WERI-Rb-1 (cell line): ENCODE measurements at places on chromosomes 2 and 18.

DNA sequence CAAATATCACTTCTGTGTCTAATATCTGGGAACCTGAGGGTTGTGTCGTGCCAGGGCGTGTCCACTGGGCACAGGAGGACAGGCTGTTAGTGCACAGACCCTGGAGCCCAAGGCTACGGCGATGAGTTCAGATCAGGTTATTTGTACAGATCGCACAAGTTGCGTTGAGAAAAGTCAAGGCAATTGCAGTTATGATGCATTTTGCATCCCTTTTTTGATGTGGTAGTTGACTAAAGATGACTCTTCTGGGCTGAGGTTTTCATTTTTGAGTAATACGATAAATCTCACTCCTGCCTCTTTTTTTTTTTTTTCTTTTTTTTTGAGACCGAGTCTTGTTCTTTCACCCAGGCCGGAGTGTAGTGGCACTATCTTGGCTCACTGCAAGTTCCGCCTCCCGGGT is 7.2 kb downstream of the RBFA start:
- no peak for DNase-seq

DNA sequence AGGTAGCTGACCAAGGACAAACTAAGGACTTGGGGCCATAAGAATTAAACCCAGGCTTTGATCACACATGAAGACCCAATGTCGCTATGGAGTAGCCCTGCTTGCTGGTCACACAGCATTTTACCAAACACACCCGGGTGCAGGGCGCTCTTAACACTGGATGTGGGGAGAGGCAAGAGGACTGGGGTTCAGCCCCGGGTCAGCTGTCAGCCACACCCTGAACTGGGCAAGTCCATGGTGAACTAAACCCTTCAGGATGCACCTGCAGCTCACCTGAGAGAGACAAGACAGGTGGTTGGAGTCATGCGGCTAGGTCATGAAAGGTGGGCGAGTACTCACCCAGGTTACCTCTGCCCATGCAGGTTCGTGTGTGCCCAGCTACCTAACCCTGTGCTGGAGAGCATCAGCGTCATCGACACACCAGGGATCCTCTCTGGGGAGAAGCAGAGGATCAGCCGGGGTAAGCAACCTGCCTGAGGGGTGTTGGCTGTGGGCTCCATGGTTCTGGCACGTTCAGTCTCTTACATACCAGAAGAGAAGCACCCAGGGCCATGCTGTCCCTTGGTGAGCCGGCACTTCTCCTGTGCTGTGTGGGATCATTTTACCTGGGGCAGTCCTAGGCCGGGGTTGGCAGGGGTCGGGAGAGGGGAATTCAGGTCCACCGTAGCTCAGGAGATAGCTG is 15.2 kb downstream of the EHD3 start:
- no peak for DNase-seq

GRCh38 chr2:191499874-191500565 is 177.9 kb upstream of the NABP1 start:
- no peak for DNase-seq

- DNase-seq: no peak
These were observed 267.1 kb downstream of the PRKCE start for GRCh38 chr2:45918463-45919159.

DNA sequence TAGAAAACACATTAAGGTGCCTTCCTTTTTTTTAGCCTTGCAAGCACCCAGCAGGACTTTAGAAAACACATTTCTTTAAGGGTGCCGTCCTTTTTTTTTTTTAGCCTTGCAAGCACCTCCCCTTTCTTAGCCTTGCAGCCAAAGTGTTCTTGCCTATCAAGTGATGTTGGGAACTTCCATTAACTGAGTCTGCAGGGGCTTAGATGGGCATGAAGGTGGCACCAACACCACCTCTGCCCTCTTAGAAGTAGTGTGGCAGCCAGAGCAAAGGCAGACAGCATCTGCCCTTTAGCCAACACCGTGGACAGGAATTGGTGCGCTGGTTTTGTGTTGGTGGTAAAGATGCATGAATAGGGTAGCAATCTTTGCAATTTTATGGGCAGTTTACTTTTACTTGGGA is 211.6 kb upstream of the SP5 start:
- DNase-seq: no peak

DNA sequence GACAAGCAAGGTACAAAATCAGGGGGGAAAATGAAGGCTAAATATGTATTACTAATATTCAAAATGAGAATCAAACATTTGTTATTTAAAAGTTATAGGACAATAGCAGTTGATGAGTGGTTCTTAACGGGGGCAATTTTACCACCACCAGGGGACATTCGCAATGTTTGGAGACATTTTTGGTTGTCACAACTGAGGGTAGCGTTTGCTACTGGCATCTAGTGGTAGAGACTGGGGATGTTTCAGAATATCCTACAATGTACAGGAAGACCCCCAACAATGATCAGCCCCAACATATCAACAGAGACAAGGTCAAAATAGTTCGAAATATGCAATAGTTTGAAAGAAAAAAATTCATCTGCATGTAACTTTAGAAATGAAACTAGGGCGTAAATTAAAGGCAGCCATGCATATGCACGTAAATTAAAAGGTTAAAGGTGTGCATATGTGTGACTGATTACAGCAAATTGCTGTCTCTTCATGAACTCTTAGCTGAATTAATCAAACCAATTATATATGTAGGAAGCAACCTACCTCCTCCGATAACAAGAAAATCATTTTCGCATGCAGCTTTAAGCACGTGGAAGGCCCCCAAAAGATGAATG is 61.2 kb upstream of the CUL3 start:
- DNase-seq: peak; percentile 27

DNA sequence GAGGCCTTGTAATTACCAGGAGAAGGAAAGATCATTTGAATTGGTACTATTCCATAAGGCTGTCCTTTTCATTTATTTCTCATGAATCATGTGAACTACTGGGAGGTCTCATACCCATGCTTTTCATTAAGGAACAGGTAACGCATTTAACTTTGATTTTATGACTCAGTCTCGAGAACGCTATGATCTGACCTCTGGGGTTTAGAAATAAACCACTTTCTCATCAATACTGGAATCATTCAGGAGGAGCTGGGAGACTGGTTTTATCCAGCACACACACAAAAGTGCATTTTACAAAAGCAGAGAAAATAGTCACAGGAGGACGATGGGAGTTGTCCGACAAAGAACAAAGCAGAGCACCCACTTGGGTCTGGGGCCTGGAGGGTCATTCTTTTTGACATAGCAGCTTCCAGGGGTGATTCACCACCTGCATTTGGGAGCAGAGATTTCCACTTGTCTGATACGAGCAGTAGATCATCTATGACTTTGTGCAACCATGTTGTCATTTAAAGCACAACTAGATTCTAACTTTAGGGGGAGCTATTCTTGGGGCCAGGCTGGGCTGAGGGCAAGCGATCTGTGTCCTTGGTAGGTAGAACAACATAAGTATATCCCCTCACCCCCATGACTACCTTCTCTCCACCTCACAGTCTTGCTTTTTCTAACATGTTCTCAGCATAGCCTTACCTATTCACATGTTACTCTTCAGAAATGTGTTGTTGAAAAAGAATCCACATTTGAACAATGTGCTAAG is 95.9 kb upstream of the SCG2 start:
- no peak for DNase-seq

GRCh38 chr18:68800075-68800474 is 2.2 kb downstream of the CCDC102B start:
- DNase-seq: no peak

- peak; percentile 69 for DNase-seq
These were observed 688 bp downstream of the CDH20 start for GRCh38 chr18:61333746-61334490.

GRCh38 chr2:85400541-85401463 is 9.4 kb downstream of the CAPG start:
- DNase-seq: no peak

- no peak for DNase-seq
These were observed 131.2 kb upstream of the TTC27 start for GRCh38 chr2:32496662-32497061.

- DNase-seq: no peak
These were observed 96.2 kb upstream of the EPAS1 start for GRCh38 chr2:46200861-46201605.

- DNase-seq: no peak
These were observed 12.4 kb downstream of the IL37 start for GRCh38 chr2:112923237-112923966.

GRCh38 chr2:66555501-66556324 is 120.8 kb downstream of the MEIS1 start:
- no peak for DNase-seq

DNA sequence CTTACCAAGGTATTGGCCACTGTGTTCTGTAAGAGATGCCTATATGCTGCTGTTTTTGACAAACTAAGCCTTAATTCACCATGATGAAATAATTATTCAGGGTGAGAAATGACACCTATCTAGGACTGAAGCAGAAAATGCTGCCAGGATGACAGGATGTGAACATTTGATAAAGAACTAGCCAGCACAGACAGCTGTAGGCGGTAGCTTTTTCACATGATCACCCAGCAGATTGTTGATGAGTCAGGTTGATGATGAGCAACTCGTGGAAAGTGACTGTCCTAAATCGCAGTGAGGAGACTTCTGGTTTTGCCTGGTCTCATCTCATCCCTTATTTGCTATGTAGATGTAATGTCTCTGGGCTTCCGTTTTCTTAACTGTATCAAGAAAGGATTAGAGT is 144.1 kb downstream of the PRPF40A start:
- DNase-seq: no peak

GRCh38 chr2:23350792-23351355 is 34.1 kb upstream of the KLHL29 start:
- DNase-seq: no peak

- no peak for DNase-seq
These were observed 2.4 kb downstream of the CASP8 start for GRCh38 chr2:201262718-201263117.

- no peak for DNase-seq
These were observed 186.3 kb downstream of the EN1 start for GRCh38 chr2:118661179-118661578.

DNA sequence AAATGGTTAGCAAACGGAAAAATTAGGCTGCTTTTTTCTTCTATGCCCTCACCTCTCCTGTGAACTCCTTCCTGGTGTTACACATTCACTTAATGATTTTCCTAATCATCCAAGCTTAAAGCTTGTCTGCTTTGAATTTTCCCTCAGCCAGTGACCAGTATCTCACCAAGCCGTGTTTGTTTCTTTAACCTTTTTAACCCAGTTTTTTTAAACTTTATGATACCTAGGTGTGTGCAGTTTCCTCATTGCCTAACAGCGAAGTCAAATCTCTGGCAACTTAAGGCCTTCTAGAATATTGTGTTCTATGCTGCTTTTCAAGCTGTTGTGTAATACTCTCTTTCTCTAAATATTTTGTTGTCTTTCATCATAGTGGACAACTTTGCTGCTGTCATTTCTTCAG is 113.0 kb downstream of the PIK3C3 start:
- DNase-seq: no peak

DNA sequence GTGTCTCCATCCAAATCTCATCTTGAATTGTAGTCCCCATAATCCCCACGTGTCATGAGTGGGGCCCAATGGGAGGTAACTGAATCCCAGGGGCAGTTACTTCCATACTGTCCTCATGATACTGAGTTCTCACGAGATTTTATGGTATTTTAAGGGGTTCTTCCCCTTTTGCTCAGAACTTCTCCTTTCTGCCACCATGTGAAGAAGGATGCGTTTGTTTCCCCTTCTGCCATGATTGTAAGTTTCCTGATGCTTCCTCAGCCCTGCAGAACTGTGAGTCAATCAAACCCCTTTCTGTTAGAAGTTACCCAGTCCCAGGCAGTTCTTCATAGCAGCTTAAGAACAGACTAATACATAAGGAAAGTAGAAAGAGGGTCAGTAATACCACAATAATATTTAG is 480.4 kb downstream of the KCNJ3 start:
- DNase-seq: no peak

- DNase-seq: no peak
These were observed 332.3 kb upstream of the HS6ST1 start for GRCh38 chr2:128651000-128651399.

GRCh38 chr2:46461709-46462171 is 17.6 kb upstream of the TMEM247 start:
- no peak for DNase-seq

GRCh38 chr2:204796581-204796980 is 251.3 kb downstream of the PARD3B start:
- DNase-seq: no peak

- DNase-seq: no peak
These were observed 12.1 kb upstream of the HMSD start for GRCh38 chr18:63936932-63937393.

GRCh38 chr18:12774982-12775381 is 72.1 kb downstream of the PSMG2 start:
- DNase-seq: no peak

GRCh38 chr2:106068451-106068850 is 125.7 kb downstream of the UXS1 start:
- DNase-seq: no peak

DNA sequence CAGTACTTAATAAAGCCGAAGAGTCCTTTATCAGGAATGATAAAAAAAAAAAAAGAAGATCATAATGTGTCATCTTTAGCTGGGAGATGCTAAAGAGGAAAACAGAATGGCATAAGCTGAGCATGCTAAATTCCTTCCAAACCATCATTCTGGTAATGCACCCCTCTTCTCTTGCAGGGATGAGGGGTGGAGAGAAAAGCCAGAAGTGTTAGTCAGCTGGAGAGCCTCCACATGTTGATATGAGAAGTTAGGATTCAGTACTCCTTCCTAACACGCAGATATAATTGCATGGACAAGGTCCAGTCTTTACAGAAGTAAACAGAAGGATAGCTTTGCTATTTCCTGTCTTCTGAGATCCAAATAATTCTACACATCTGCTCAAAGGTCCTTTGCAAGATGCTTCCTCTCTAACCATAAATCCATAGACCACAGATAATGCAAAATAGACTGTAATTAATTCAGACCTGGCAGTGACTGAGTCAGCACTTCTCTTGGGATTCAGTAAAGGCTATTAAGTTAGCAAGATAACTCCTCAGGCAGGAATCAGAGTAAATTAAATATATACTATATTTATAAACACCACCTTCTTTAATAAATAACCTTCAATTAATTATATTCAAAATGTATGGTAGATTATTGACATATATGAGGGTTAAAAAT is 930.0 kb upstream of the KLHL29 start:
- DNase-seq: no peak

- DNase-seq: no peak
These were observed 378.2 kb downstream of the STK39 start for GRCh38 chr2:167869200-167869599.

GRCh38 chr2:172278667-172279066 is 148.7 kb upstream of the ITGA6 start:
- no peak for DNase-seq

DNA sequence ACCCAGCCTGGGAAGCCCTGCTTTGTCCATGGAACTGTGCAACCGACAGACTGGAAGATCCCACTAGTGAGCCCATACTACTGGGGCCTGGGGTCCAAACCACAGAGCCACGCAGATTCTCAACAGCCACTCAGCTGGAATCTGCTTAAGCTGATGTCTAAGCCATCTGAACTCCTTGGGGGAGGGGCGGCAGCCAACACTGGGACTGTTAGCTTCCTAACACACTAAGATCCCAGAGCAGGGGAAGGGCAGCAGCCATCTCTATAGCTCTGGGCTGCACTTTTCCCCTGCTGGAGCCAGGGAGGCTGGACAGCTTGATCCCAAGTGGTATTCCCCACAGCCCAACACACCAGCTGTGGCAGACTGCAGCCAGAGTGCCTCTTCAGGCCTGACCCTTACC is 118.3 kb downstream of the RPRM start:
- DNase-seq: peak; percentile 89
